T-helper 1 cell treated with Interleukin-12 subunit alpha and Interleukin-12 subunit beta and Interleukin-4 antibody, amounts not matched to agents 30 ng/mL and 1 ng/mL, for 36 hours (primary cell): ENCODE measurements at places on chromosomes 4 and X. TPM values are rescaled to one million over a fixed set of nuclear protein-coding genes. Genes with fewer than 3 reads are reported as not detected.

SLC26A1 gene
- total RNA-seq: 0.17 and 0.34 TPM in 2 replicates

ITM2A gene
- total RNA-seq: 131 and 140 TPM in 2 replicates

COX7B2 gene
- not detected in 2 replicates for total RNA-seq

HSD17B13 gene
- total RNA-seq: 0.15 and 0.22 TPM in 2 replicates

GRID2 gene
- total RNA-seq: not detected in 2 replicates

RHOH gene
- total RNA-seq: 150 and 158 TPM in 2 replicates

FGFBP1 gene
- not detected in 2 replicates for total RNA-seq

FAM184B gene
- not detected in 2 replicates for total RNA-seq

SGCB gene
- 13.8 and 16.3 TPM in 2 replicates for total RNA-seq

NFXL1 gene
- 13.0 and 14.2 TPM in 2 replicates for total RNA-seq

ELF4 gene
- total RNA-seq: 38.8 and 39.3 TPM in 2 replicates

FRMD7 gene
- total RNA-seq: not detected in 2 replicates

MUC7 gene
- not detected in 2 replicates for total RNA-seq

PNPLA4 gene
- total RNA-seq: 3.0 and 4.4 TPM in 2 replicates

MAGEE1 gene
- 1.9 and 2.0 TPM in 2 replicates for total RNA-seq

GALNTL6 gene
- not detected in 2 replicates for total RNA-seq

MGARP gene
- not detected in 2 replicates for total RNA-seq

OTUD6A gene
- total RNA-seq: not detected in 2 replicates

TLR3 gene
- total RNA-seq: 0.51 and 0.66 TPM in 2 replicates

HDX gene
- 3.7 and 3.9 TPM in 2 replicates for total RNA-seq

GC gene
- total RNA-seq: not detected in 2 replicates

PITX2 gene
- not detected in 2 replicates for total RNA-seq

AGA gene
- 20.7 and 21.4 TPM in 2 replicates for total RNA-seq

NSD2 gene
- total RNA-seq: 196 and 203 TPM in 2 replicates

LIMCH1 gene
- total RNA-seq: not detected in 2 replicates

HELT gene
- total RNA-seq: not detected in 2 replicates

ZDHHC15 gene
- not detected in 2 replicates for total RNA-seq

UGT8 gene
- total RNA-seq: 0.12 TPM in 1 of 2 replicates, not detected in the other

HS3ST1 gene
- total RNA-seq: 0.15 and 0.17 TPM in 2 replicates

C1QTNF7 gene
- not detected in 2 replicates for total RNA-seq

FOXR2 gene
- total RNA-seq: not detected in 2 replicates

SYP gene
- total RNA-seq: 2.7 and 3.3 TPM in 2 replicates

ALAS2 gene
- total RNA-seq: not detected in 2 replicates

SSX3 gene
- total RNA-seq: not detected in 2 replicates

BMP15 gene
- not detected in 2 replicates for total RNA-seq

ZRSR2 gene
- total RNA-seq: 22.0 and 23.4 TPM in 2 replicates
